ENCODE measurements at places on chromosomes 12 and 14. TPM values are rescaled to one million over a fixed set of nuclear protein-coding genes. Genes with fewer than 3 reads are reported as not detected.

DNA sequence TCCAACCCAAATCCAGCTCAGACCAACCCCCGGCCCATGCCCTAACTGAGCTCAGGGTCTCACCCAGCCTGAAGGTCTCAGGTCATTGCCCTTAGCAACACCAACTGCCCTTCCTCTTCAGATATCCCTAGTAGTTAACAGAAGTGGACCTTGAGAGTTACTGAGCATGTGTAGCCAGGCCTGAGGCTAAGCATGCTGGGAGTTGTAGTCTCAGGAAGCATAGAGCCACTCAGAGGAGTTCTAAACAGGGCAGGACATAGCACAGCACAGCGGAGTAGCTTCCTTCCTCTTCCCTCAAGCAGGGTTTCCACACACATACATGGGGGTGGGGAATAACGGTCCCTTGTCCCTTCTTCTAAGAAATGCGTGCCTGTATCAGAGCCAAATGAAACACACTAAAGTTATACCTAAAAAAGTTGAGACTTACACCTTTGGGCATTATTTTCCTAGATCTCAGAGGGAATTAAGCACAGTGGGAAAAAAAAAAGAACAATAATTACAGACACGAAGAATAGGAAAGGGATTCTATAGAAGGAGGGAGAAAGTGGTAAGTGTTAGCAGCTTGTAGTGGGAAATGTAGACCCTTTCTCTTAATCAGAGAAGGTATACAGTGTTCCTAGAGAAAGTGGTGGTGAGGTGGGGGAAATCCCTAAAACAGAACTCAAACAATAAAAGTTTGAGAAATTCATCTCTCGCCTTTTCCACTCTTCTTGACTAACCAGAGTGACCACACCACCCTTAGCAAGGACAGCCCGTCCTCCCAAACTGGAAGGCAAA lies 4.4 kb downstream of the KMT2D start:
- no peak for DNase-seq

GRCh38 chr14:29264865-29265264 lies 498.3 kb downstream of the FOXG1 start:
- no peak for DNase-seq

Gene PTPN21
- 15.0 TPM for total RNA-seq

Gene KCNK13
- total RNA-seq, result not detected

Gene HOXC10
- total RNA-seq, result 154 TPM

Gene PTCSC3
- total RNA-seq, result not detected

Measured in Panc1 (cell line).